ENCODE measurements at places on chromosomes 1 and 21.

DNA sequence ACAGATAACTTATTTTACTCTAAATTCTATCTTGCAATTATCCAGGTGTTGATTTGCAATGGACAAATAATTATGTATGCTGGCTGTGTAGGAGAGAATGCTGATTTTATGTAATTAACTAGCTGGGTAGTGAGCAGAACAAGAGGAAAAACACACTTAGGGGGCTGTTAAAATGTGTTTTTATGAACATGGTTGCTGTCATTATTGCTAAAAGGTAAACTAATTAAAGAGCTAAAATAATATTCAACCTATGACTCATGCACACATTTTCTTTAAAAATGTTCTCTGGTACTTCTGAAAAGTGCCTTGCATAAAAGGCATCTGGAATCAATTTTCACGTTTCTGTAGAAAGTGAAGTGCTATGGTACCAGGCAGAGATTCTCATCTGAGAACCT lies 192.8 kb upstream of the C8B start:
- DNase-seq: no peak

DNA sequence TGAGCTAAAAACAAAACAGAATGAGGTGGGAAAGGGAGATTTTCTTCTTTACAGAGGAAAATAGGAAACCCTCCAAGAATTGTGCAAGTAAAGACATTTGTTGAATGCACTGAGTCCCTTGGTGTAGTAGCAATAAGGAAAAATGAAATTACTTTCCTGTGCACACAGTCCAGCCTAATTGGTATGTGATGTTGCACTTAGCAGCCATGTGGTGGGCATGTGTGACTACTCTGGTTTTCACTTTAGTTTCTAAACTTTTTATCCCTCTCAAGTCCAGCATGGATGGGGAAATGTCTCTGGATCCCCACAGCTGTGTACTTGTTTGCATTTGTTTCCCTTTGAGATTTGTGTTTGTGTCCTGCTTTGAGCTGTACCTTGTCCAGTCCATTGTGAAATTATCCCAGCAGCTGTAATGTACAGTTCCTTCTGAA lies 7.1 kb upstream of the AGO3 start:
- no peak for DNase-seq

DNA sequence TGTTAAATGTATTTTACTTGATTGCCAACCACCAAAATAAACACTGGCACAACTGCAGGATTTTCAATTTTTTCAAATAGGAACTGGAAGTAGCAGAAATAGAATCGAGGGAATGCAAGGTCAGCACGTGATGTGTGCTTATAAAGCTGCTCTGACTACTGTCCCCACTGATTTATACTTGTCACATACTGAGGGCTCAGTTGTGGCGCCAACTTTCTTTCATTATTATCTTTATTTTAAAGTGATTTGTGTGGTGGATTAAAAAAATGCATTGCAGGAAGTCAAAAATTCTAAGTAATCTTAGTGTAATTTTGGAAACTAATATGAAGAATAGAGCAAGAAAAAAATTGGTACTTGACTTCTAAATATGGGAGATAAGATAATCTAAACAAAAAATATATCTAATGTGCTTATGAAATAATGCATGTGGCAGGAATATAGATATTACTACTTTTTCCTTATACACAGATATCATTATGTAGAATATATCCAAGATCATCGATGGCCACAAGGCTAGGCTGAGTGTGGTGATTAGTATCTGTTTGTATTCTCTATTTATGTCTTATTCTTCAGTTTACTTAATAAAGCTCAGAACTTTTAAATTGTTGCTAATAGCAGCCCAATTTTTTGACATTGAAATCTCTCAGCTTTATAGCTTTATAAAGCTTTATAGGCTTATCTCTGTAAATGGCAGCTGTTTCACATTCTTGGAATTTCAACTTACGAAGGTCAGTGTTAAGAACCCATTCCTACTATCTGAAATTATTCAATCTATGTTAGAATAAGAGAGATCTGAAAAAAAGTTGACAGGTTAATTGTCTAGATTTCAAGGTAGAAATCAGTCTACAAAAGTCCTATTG lies 404.5 kb upstream of the ADAMTS5 start:
- DNase-seq: no peak

GRCh38 chr1:92797961-92798360 lies 13.1 kb upstream of the EVI5 start:
- no peak for DNase-seq

- no peak for DNase-seq
These were observed 73.6 kb downstream of the GNG12 start for GRCh38 chr1:67759692-67760029.

GRCh38 chr1:192045131-192045530 lies 113.1 kb upstream of the RGS18 start:
- no peak for DNase-seq

DNA sequence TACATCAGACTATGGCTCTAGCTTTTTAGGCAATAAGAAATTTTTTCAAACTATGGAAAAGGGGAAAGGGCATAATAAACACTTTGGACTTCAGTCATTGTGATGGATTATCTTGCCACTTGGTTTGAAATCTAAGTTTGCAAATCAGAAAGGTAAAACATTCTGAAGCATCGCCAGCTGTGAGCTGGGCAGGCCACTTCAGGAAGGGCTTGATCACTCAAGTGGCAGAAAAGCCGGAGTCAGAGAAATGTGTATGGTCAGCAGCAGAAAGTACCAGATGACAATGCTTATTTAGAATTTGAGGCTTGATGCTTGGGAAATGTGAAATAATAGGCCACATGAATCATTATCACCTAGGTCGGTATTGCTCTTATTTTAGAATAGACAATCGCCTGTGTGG lies 79.7 kb downstream of the ZNF648 start:
- no peak for DNase-seq

DNA sequence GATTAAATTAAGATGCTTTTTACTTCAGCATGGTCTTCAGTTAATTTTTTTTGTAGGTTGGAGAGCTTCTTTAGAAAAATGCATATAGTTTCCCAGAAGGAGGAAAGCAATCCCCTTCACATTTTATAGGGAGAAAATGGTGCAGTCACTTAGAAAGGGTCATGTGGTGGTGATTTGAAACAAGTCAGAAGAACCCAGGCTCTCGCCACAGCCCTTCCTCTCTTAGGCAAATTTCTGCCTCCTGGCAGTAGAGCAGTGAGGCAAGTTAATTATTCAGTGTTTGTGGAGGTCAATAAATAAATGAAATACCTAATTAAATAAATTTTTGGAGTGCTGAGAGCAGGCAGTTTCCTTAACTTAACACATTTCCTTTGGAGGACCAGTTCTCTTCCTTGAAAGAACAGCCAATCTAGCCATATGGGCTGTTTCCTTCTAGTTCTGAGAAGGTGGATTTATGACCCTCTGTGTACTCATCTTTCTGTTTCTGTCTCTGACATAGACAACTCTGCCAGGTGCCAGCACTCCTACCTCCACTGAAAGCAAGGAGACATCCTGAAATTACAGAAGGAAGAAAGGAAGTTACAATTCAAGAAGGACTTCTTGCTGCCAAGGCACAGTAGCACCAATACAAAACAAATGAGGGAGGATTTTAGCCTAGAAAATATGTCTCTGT lies 19.0 kb upstream of the POGZ start:
- no peak for DNase-seq

GRCh38 chr1:70353601-70354331 lies 756 bp downstream of the ANKRD13C start:
- DNase-seq: peak; percentile 11

DNA sequence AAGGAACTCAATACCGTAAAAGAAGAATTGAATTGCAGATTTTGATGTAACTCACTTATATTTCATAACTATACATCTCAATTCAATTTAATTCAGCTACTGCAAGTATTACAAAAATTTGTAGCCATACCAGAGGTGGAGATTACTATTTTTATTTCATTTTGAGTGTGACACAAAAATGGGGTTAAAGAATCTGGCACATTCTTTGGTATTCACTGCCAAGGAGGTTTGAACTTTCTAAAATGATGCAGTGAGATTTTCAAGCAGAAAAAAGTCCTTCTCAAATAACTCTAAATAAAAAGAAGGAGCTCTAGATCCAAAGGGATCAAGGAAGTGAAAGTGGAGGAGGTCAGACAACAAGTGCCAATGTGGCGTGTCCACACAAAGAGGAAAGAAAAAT lies 569.0 kb downstream of the DPYD start:
- DNase-seq: no peak

GRCh38 chr1:154431586-154432373 lies 26.6 kb downstream of the IL6R start:
- DNase-seq: no peak

DNA sequence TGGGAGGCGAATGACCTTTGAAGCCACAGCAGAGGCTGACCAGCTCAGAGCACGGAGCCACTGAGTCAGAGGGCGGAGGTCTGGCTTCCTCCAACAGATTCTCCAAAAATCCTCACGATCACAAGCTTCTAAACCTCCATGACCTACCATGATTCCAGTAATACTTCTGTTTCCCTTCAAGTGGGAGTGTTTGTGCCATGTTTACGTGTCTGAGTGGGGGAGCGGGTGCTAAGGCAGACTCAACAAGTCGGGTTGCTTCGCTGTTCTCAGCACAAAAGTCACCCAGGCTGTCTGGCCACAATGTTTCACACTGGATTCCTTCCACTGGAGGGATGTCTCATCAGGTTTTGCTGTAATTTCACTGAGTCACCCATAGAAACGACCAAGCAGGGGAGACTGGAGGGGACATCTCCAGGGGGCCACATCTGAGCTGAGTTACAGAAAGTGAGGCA lies 86.2 kb downstream of the SLC66A1 start:
- no peak for DNase-seq

- no peak for DNase-seq
These were observed 11.4 kb downstream of the SMYD2 start for GRCh38 chr1:214292322-214292721.

Data from hematopoietic multipotent progenitor cell treated with erythropoietin and hydrocortisone succinate and interleukin-3 and kit ligand, for 15 days (in vitro differentiated cells).